Stimulated activated CD4-positive, alpha-beta T cell treated with anti-CD3 and anti-CD28 coated beads, Interleukin-1b, Interleukin-23, amount 100 ng/mL, for 1 hour (primary cell): ENCODE measurements at places on chromosomes 5 and 9.

DNA sequence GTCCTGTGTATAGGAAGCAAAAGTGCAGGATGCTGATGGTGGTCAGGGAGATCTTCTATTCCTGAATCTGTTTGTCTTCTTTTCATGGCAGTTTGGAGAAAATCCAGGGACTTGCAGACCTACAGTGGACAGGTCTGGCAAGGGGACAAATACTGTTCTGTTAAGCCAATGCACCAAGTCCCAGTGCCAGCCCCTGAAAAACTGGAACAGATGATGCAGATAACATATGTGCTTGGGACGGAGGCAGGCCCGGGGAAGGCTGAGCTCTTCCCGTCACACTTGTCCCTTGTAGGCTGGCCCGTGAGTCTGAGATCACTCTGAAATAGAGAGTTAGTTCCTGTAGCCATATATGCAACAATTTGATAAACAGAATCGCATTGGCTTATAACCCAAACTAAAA is 265.7 kb downstream of the MTRR start:
- no peak for DNase-seq

DNA sequence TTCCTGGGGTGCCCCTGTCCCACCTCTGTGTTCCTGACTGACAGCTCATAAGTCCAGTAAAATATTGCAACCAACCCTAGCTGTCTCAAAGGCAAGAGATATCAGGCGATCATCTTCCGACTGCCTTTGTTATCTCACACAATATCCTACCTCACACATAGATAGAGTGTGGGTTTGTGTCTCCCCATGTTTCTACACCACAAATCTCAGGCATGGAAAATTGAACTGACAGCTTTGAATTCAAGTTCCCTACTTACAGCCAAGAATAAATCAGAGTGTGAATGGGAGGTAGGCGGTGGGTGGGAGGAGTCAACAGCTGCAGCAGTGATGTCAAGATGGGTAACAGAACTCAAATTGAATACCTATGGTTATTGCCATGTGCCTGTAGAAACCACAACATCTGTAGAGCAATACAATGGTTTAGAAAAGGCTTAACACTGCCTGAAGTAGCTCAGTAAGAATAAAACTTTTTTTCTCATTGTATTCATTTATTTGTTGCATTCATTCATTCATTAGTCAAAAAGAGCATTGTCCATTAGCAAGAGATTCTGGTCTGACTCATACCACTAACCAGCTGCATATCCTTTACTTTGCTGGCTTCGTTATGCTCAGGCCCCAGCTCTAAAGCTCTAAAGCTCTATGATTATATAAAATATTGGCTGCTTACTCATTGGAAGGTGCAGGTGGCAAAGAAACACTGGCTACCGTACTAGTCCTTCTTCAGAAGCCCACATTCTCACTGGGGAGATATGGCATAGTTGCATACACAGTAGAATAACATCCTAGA is 108.2 kb upstream of the DMAC1 start:
- no peak for DNase-seq

- no peak for DNase-seq
Measured at GRCh38 chr5:113296676-113297075, 138.1 kb downstream of the TSSK1B start.

- no peak for DNase-seq
Measured at GRCh38 chr5:23446424-23446823, 61.0 kb upstream of the PRDM9 start.

DNA sequence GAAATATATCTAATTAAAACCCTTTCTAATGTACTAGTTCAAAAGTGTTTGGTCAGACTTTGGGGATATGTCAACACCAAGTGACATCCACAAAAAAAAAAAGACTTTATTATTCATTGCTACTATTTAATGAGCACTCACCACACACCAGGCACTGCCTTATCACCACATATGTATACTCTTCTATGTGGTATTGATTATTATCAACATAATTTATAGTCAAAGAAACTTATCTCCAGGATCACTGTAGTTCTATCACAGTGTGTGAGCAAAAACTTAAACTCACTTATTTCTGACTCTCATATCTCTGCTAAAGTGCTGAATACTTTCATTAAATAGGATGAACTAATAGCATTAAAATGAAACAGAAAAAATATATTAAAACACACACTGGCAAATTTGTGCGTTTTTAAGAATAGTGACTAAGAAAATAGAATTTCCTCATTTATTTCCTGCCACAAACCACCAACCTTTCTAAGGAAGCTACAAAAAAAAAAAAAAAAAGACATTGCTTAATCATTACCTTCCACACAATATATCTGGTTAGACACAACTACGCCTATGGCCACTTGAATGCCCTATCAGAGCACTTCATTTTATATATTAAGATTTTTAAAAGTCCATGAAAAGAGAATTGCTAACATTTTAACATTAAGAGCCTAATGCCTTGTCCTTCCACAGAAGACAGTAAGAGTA is 12.8 kb downstream of the SLCO4C1 start:
- no peak for DNase-seq

- DNase-seq, result no peak
Measured at GRCh38 chr5:80141147-80141671, 106.1 kb downstream of the THBS4 start.

DNA sequence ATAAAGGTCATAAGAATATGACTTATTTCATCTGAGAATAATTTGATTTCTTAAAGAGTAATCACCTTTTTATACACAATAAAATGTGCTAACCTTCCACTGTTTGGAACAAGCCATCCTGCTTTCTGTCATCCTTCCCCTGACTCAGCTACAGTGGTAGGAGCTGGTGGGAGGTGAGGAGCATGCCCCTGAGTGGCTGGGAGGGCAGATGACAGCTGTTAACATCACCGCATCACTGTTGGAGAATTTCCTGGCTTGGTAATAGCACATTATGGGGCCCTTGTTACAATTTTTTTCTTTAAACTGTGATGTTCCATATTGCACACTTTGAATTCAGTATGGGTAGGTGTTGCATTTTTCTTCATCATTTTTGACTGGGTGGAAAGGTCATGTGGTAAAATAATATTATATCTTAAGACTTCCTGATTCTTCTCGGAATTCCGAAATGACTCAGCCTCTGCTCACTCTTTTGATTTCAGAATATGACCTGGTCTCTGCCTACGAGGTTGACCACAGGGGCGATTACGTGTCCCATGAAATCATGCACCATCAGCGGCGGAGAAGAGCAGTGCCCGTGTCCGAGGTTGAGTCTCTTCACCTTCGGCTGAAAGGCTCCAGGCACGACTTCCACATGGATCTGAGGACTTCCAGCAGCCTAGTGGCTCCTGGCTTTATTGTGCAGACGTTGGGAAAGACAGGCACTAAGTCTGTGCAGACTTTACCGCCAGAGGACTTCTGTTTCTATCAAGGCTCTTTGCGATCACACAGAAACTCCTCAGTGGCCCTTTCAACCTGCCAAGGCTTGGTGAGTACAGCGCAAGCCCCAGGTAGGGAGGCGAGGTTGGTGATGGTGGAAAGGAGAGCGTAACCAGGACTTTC is 5.8 kb downstream of the ADAMTS16 start:
- DNase-seq, result no peak

- no peak for DNase-seq
Measured at GRCh38 chr9:95852059-95853032, 23.1 kb upstream of the ERCC6L2 start.

GRCh38 chr5:139744471-139745131 is 51.0 kb upstream of the PSD2 start:
- DNase-seq, result no peak

GRCh38 chr5:36585701-36586100 is 20.7 kb upstream of the SLC1A3 start:
- no peak for DNase-seq

- DNase-seq, result no peak
Measured at GRCh38 chr5:35087991-35088390, 40.2 kb upstream of the AGXT2 start.

GRCh38 chr5:31477516-31477915 is 54.4 kb downstream of the DROSHA start:
- no peak for DNase-seq

- no peak for DNase-seq
Measured at GRCh38 chr5:117220730-117221129, 646.1 kb upstream of the SEMA6A start.

- no peak for DNase-seq
Measured at GRCh38 chr5:96614110-96614691, 48.0 kb upstream of the CAST start.

DNA sequence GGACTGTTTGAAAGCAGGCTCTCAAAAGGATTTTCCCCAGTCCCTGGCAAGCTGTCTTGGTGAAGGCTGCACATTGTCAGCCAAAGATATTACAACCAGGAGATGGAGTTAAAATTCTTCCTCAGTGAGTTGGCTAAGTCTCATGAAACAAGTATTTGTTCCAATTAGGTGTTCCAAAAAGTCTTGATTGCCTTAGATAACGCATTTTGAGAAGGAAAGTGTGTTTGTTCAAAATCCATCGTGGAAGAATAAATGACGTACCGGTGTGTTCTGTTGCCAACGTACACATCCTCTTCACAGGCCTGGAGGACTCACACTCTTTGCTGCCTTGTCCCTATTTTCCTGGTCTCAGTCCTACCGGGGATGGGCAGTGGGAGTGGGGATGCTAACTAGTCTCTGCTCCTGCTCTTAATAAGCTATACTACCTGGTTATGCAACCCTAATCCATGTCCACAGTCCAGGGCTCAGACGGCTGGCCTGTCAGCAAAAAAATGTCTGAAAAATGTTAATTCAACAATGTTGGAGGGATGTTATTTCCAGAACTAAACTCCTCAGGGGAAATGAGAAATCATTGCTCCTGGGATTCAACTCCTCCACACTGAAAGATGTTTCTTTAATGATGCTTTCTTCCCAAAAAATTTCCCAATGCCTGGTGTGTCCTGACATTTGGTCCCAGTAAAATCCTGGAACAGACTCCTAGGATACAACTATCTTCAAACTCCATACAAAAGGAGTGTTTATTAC is 175.3 kb upstream of the KLF9 start:
- DNase-seq, result no peak

DNA sequence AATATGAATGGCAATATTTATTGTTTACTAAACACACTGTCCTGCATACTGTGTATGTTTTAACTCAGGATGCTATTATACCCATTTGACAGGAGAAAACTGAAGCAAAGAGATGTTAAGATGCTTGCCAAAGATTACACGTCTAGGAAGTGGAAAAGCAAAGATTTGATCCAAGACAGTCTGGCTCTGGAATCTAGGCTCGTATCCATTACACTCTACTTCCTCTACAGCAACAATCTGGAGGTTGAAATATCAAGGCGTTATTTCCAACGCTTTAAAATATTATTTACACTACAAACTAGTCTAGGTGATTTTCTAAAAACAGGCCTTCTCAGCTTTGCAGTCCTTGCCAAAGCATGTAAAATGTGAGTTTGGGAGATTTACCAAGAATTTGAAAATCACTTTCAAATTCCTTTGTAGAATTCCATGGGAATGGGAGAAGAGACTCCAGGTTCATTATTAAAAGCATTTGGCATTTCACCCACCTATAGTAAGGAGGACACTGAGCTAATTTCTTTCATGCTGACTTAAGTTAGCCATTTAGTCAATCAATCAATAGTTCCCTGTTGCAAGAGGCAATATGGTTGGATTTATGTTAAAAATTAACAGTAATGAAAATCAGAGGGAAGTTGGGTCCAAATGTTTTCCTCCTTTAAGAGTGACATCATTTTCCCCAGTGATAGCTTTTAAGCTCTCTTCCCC is 356.3 kb upstream of the SMARCA2 start:
- DNase-seq, result no peak
